Thymus (tissue), 14 donors: ENCODE measurements at places on chromosomes 2 and 18. TPM values are rescaled to one million over a fixed set of nuclear protein-coding genes. Genes with fewer than 3 reads are reported as not detected.

IL37 gene
- 0.43 TPM for polyA plus RNA-seq

- DNase-seq = no peak
Observed at GRCh38 chr18:2218101-2218500, 353.2 kb downstream of the METTL4 start.

SESTD1 gene
- 9.4 TPM for polyA plus RNA-seq

DNA sequence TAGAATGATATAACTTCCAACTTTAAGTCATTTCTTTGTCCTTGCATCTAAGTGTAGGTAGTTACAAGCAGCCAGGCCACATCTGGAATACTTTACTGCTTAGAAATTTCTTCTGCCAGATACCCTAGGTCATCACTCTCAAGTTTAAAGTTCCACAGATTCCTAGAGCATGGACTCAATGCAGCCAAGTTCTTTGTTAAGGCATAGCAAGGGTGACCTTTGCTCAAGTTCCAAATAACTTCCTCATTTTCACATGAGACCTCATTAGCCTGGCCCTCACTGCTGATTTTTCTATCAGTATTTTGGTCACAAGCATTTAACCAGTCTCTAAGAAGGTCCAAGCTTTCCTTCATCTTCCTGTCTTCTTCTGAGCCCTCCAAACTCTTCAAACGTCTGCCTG is 7.8 kb upstream of the UGT1A9 start:
- no peak for DNase-seq

APCDD1 gene
- 2.5 TPM for polyA plus RNA-seq

GRCh38 chr2:179861416-179862067 is at the start of gene ZNF385B:
Gene ZNF385B (minus strand): TSS chr2:179861612.
- no peak for DNase-seq

DNA sequence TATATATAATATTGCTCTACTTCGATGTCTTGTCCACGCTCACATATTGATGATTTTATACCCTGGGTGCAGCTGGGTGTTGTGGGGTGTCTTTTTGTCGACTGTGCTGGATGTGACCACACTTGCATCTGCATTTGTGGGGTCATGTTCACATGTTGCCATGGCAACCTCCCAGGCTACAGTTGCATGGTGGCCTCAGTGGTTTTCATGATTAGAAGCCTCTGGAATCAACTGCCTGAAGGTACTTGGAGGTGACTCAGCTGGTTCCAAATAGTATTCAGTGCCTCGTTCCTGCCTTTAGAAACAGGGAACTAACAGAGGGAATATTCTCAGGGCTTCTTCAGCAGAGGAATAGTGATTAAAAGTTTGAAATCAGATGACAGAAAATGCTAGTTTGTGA is 166.3 kb upstream of the NYAP2 start:
- DNase-seq = no peak

GRCh38 chr2:98114643-98115330 is 27.8 kb downstream of the VWA3B start:
- DNase-seq = no peak

SH3YL1 gene
- polyA plus RNA-seq = 73.7 TPM

TMEM182 gene
- polyA plus RNA-seq = 2.6 TPM

DNA sequence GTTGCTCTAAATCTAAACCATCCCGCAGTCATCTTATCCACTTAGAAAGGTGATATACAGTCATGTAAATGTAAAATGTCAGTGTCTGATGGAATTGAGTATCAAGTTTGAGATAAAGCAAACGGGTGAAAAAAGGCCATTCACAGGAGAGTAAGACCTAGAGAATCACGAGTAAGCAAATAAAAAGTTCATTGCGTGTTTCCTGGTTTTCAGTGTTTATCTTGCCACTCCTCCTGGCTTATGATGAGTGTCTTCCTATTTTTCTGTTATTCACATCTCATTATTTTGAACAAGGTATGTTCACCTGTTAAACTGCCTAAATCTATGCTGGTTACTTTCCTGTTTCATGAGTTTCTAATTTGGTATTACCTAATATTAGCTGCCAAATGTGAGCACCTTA is 68.8 kb downstream of the ITGA4 start:
- no peak for DNase-seq

DNA sequence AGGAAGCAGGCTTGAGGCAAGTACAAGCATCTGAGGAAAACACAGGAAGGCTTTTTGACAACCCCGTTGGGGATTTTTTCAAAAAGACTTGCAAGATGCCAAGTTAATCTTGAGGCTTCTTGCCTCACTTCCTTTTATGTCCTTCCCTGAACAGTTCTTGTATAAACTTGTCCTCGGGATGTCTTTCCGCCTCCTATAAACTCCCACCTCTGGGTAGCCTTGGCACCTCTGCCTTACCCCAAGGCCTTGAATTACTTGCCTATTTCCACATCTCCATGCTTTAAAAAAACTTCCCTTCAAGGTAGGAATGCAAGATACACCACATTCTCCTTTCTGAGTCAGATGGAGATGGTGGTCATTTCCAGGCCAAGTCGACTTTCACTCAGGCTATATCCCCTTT is 106.4 kb upstream of the RBBP8 start:
- DNase-seq = no peak

GRCh38 chr2:148914463-148914862 is 39.4 kb downstream of the KIF5C start:
- DNase-seq = no peak
